ENCODE measurements at places on chromosomes 3 and 15. TPM values are rescaled to one million over a fixed set of nuclear protein-coding genes. Genes with fewer than 3 reads are reported as not detected.

The CLDN16 gene
- not detected for polyA plus RNA-seq

DNA sequence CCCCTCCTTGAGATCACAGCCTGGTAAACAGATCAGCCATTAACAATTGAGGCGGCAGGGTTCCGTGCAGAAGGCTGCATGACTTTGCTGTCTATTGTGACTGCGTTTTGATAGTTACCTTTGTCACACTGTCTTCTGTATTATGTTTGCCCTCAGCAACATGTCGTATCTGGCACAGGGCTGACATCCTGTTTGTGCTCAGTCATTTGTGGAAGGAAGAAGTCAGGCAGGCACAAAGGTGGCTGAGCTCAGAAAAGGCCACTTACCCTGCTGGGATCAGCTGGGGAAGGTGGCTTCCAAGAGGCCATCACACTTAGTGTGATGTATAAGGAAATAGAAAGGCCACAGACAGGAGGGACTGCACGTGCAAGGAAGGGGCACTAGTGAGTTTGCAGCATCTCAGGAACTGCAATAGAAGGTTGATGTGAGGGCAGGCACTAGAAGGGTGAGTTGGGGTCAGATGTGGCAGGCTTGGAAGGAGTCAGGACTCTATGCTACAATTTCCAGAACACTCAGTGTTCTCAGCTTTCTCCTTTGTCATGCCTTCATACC is 13.4 kb downstream of the PML start:
- DNase-seq = no peak

GRCh38 chr15:58988006-58988785 is 733 bp downstream of the RNF111 start:
- peak; percentile 38 for DNase-seq

DNA sequence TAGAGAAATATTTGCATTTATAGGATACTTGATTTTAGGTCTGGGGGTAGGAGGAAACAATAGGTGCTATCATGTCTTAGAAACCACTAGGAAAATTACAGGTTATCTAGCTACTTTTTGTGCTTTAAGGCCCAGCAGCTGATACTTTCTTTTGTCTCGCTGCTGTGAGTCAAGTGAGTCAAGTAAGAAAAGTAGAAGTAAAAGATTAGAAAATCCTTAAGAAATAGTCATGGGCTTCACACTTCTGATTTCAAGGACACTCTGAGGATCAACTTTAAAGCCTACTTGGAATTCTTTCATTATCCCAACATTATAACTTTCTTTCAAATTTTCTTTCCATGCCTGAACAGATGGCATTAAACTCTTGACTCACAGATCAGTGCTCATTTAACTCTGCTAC is 95.2 kb upstream of the RBMS3 start:
- no peak for DNase-seq

GRCh38 chr15:90178468-90179435 is 22.4 kb upstream of the SEMA4B start:
- DNase-seq = no peak
